Caki2 (cell line): ENCODE measurements at places on chromosomes 1 and 21. TPM values are rescaled to one million over a fixed set of nuclear protein-coding genes. Genes with fewer than 3 reads are reported as not detected.

GRCh38 chr1:59151860-59152259 is 145.0 kb upstream of the FGGY start:
- no peak for DNase-seq

DNA sequence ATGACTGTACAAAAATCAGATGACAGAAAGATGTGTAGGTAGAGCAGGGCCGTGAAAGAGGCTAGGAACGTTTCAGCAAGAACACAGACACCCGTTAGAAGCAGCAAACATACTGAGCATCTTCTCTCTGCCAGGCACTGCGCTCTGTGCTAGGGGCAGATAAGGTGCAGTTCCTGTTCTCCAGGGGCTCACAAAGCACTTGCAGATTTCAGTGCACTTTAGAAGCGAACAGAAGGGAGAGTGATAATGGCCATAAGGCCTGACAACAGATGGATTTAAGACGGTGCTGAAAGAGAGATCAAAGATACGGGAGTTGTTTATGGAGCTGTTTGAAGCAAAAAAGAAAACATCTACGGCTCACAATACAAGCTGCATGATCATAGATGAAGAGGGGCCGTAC is 200.3 kb upstream of the FOXD3 start:
- DNase-seq = no peak

DNA sequence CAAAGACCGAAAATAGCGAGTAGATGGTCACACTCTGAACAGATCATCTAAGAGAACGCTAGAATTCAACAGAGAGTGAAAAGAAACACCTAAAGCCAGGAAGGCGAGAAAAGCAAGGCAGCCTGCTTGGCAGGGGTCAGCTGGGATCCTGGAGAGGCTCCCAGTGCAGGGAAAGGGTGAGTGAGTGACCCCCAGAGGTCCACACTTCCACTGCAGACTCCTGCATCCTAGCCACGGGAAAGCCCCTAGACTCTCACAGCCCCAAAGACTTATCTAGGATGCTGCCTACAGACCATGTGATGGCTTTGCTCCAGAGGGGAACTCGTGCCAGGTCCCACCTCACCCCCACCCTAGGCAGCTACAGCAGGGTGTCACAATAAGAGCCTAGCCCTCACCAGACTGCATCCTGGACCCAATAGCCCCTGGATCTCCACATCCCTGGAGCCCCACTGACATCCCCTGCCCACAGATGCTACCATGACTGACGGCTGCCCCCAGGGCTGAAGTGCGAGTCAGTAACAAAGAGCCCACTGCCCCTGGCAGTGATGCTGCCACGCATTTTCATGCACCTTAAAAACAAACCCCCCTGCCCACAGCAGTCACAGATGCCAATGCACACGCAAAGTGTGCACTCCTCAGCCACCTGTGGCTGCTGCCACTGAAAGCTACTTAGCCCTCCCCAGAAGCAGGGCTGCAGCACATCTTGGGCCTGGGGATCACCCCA is 62.2 kb downstream of the PSMG1 start:
- no peak for DNase-seq

DNA sequence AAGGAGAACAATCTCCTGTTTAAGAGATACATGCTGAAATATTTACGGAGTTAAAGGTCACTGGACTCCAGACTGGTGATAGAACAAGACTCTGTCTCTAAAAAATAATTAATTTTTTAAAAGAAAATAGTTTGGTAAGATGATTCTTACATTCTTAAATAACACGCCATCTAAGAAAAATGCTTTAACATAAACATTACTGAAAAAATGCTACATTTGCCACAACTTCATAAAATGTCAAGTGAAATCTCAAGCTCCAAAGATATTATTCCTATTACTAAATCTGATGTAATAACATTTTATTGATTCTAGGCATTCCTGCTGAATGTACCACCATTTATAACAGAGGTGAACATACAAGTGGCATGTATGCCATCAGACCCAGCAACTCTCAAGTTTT is 4.1 kb downstream of the ANGPTL3 start:
- no peak for DNase-seq

- no peak for DNase-seq
Measured at GRCh38 chr1:58568271-58568860, 8.7 kb downstream of the TACSTD2 start.

DNA sequence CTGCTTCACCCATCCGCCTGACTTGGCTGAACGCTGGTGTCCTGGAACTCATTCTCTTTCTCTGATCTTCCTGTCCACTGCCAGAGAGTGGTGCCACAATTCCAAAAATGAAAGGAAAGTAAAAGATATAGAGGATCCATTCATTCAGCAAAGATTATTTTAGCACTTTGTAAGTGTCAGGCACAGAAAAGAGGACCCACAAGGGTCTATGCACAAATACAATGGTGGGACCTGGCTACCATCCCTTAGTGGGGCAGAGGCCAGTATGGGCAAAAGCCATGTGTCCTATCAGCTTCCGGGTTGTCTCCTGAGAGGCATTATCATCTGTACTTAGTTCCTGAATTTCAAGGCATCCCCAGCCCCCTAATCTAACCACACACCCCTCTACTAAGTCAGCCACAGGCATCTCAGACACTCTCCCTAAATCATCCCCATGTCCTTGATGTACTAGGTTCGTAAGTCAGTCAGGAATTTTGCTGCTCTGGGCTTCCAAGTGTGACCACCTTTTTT is 19.0 kb downstream of the SSR2 start:
- DNase-seq = no peak

- DNase-seq = no peak
Measured at GRCh38 chr1:82446955-82447354, 646.2 kb downstream of the ADGRL2 start.

DNA sequence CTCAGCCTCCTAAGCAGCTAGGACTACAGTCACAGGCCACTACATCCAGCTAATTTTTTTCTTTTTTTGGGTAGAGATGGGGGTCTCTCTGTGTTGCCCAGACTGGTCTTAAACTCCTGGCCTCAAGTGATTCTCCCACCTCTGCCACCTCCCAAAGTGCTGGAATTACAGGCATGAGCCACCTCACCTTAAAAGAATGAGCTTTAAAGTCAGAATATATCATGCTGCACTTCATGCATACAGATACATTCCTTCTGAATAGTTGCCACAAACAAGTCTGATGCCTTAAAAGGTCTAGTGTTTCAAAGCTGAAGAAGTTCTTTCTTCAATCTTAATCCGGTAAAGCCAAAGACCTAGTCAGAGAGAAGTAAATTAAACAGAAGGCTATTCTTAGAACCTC is 23.8 kb upstream of the CPLANE2 start:
- no peak for DNase-seq

Gene GJA9
- not detected in 2 replicates for total RNA-seq

Gene FCGR3A
- not detected in 2 replicates for total RNA-seq

Gene INSRR
- total RNA-seq = 0.03 TPM in 1 of 2 replicates, not detected in the other
